ENCODE measurements at places on chromosomes 6 and 20.

GRCh38 chr6:148118244-148118643 lies 224.4 kb upstream of the SASH1 start:
- DNase-seq, result no peak

- DNase-seq, result no peak
Measured at GRCh38 chr6:47457370-47457769, 20.2 kb upstream of the CD2AP start.

- DNase-seq, result no peak
Measured at GRCh38 chr6:159169557-159170332, 545 bp downstream of the FNDC1 start.

DNA sequence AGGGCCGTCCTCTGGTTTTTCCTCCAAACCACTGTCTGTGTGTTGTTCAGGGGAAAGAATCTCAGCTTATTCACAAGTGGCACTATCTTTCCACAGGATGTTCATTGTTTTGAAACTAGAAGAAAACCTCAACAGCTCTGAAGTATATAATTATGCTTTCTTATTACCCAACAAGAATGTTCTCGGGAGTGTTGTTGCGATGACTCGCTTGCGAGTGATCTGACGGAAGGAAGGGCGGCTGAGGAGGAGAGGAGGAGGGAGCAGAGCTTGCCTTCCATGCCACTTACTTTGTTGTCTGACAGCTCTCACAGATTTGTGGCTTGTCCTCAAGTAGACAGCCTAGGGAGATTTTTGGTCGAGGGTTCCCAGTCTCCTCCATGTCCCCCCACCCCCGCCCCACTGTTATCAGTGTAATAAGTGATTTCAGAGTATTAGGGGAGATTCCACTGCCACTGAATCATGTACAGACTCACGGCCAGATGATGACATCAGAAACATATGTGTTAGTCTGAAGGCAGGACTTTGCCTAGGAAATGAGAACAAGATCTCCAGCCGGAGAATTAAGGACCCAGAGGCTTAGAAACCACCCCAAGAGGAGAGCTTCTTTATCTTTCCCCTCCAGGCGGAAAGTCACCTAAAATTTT lies 80.7 kb upstream of the CCN6 start:
- no peak for DNase-seq

DNA sequence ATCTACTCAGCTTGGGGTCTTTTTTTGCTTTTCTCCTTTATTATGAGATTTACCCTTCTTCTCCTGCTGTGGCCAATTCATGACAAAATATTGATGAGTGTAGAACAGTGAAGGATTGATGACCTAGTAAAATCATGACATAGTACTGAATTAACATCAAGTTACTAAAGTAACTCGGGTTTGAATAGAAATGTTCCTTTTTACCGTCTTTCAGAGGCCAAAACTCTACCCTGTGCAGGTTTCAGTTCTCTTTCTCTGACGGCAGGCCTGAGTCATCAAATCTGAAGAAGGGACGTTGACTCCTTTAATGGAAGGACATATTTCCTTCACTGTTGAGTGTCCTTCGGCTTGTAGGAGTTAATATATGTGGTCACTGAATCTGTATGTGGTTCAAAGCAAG lies 80.7 kb downstream of the RREB1 start:
- DNase-seq, result no peak

GRCh38 chr6:17268114-17268513 lies 13.0 kb upstream of the RBM24 start:
- DNase-seq, result no peak

DNA sequence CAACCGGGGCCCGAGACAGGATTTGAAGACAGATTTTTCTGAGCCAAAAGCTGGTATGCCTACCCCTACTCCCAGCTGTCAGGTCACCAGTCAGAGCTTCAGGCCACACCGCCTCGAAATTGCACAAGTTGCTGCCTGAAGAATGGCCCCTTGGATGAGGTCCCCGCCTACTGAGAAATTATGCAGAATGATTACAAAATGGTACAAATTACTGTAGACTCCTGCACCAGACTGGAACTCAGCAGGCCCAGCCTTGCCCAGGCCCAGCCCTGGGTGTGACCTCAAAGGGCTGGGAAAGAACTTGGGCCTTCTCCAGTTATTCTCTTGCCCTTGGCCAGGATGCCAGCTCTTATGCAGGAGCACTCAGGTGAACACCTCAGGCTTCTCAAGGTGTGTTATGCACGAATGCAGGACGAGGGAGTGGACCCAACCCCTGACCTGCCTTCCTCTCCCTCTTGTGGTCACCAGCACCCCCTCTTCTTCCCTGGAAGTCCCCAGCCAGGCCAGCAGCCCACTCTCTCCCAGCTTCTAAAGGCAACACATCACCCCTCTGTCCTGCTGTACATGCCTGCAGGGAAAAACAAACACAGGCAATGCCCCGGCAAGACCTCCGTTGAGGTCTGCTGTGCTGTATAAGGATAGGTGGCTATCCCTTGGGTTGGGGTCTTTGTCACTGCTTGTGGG lies 88.7 kb upstream of the NAA20 start:
- DNase-seq, result peak; percentile 86

DNA sequence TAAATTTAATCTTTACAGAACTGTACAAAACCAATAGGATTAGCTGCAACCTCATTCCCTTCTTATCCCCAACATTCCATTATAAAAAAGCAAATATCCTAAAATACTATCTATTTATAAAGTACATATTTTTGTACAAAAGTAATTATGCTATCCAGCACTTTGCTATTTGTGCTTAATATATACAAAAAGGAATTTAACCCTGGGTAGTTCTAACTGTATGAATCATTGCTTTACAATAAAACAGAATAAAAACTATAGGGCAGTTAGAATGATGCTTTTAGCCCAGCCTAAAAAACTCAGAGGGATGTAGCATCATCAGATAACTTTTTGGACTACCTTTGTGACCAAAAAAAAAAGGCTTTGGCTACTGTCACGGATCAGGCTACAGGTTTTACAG lies 49.9 kb upstream of the KLHL31 start:
- no peak for DNase-seq

DNA sequence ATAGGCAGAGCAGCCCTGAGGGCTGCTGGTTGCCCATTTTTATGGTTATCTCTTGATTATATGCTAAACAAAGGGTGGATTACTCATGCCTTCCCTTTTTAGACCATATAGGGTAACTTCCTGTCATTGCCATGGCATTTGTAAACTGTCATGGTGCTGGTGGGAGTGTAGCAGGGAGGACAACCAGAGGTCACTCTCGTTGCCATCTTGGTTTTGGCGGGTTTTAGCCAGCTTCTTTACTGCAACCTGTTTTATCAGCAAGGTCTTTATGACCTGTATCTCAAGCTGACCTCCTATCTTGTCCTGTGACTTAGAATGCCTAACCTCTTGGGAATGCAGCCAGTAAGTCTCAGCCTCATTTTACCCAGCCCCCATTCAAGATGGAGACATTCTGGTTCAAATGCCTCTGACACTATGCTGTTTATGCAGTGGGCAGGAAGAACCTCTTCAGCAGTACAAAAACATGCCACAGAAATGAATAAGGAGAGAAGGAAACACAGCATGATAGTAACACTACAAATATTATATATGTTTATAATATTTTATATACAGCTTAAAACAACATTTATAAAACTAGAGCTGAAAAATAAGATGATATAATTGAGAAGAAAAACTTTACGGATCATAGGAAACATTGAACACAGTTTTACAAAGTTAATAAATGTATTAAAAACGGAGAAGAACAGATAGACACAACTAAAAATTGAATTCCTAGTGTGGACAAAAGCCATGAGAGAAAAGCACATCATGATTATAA lies 58.9 kb upstream of the SAMD5 start:
- DNase-seq, result no peak

- DNase-seq, result no peak
Measured at GRCh38 chr6:26576929-26577719, 19.6 kb upstream of the ABT1 start.

DNA sequence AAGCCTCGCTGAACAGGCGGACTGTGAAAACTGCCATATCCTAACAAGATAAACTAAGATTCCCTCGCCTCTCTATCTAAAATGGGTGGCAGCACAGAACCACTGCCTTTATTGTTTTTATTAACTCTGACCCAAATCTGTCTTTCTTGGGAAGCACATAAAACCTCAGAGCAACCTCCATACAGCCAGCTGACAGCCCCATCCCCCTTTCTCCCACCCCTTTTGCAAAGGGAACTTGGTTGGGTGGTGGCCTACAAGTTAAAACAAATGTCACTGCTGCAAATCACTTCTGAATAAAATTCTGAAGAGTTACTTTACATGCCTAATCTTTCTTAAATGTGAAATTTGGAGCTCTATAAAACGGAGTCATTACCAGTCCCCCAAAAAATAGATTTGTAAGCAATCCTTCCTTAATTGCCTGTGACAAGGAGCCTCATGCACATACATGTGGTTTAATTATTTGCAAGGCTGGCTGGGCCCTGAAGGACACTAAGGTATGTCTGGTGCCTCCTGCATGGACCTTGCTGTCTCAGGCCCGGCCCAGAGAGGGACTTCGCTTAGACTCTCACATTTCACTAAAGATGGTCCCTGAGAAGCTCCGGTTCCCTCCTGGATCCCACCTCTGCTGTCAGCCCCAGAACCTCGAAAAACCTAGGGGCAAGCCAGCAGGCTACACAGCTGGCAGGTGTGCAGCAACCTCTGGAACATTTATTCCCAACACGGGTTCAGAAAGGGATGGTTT lies 21.7 kb downstream of the PXDC1 start:
- no peak for DNase-seq

DNA sequence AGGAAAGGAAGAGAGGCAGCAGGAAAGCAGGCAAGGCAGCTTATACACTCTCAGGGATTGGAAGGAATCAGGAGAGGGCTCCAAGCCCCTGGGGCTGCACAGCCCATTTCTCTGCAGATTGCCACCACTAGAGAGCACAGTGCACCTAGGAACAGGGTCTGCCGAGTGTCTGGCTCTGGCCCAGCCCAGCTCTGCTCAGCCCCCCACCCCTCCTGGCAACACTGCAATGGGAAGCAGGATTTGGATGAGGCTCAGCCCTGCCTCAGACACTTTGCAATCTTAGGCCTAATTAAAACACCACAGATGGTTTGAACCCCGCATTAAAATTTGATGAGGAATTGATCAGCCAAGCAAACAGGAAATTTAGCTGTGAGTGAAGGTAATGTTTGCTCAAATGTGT lies 252.7 kb downstream of the DHX35 start:
- no peak for DNase-seq

GRCh38 chr6:7897461-7898192 lies 13.0 kb downstream of the TXNDC5 start:
- DNase-seq, result peak; percentile 17

DNA sequence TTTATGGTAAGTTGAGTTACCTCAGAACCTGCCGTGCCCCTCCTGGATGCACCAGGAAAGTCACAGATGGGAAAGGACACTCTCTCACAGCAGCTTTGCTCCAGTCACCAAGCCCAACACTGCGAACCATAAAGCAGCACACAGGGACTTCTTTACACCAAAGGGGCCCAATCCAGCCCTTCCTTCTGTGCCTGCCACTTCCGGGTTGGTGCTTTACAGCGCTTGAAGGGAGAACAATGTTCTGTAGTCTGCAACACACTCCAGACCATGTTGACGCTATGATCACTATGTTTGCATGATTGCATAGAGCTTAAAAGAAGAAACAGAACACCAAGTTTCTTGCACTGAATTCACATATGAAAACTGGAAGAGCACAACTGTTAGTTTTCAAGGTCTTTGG lies 57.1 kb downstream of the SERAC1 start:
- no peak for DNase-seq

DNA sequence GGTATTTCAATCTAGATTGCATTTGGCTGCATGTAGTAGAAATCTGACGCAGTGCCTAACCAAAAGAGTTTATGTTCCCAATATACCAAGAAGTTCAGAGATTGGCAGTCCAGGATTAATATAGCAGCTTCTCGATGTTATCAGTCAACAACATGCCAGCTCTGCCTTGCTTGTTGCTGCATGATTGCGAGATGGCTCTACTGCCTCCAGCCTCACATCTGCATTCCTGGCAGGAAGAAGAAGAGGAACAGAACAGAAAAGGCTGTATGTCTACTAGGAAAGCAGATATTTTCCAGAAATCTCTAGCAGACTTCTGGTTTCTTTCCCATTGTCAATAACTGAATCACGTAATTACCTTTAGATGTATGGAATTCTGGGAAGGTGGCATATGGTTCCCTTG lies 60.8 kb downstream of the SLC35D3 start:
- no peak for DNase-seq

DNA sequence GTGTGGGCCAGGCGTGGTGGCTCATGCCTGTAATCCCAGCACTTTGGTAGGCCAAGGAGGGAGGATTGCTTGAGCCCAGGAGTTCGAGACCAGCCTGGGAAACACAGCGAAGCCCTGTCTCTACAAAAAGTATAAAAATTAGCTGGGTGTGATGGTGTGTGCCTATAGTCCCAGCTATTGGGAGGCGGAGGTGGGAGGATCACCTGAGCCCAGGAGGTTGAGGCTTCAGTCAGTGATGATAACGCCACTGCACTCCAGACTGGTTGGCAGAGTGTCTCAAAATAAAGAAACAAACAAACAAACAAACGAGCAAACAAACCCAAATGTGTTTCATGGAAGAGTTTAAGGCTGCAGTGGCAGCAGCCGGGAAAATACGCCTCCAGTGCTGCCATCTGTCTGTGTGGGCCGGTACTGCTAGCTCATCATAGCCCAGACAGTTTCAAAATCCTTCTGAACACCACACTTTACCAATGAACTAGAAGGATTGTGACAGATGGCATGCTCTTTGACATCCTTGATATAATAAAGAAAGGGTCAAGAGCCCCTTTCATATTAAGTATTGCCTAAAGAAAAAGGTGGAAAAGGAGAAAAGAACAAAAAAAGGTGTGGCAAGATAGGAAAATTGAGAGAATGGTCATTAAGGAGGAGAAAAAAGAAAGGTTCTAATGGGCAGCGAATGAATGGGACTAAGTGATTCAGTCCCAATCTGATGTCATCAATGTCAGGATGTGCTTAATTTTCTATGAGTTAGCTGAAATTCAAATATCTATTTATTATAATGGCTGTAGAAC lies 298.6 kb downstream of the SYNE1 start:
- no peak for DNase-seq

DNA sequence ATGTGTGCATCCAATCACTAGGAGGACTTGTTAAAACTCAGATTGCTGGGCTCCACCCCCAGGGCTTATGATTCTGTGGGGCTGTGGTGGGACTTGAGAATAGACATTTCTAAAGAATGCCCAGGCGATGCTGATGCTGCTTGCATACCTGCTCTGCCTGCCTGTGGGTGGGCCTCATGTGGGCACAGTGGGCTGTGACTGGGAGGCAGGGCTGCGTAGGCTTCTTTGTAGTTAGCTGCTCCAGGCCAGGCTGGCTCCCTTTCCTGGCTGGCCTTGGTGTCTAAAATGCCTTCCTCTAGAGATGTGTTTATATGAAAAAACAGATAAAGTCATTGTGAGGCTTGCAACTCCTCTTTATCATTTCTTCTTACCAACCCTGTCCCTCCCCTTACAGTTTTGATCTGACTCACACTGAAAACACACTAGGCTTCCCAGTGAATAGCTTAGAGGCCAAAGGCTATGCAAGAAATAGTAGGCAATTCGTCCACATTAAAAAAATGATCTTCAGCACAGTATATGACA lies 495.5 kb upstream of the MAP3K7 start:
- DNase-seq, result no peak

- DNase-seq, result peak; percentile 60
Measured at GRCh38 chr6:121780325-121781321, 345.2 kb downstream of the GJA1 start.

- peak; percentile 82 for DNase-seq
Measured at GRCh38 chr6:3157131-3157933, at the start of gene TUBB2A. TUBB2A (minus strand) TSS chr6:3157544; CDS start chr6:3157463, 81 bp downstream.

- DNase-seq, result no peak
Measured at GRCh38 chr20:48128436-48128835, 343.2 kb upstream of the SULF2 start.

- no peak for DNase-seq
Measured at GRCh38 chr6:139027620-139028182, 844 bp upstream of the ABRACL start.

- no peak for DNase-seq
Measured at GRCh38 chr20:34302312-34302722, 838 bp downstream of the AHCY start.
